ENCODE measurements at places on chromosomes 5 and 9. TPM values are rescaled to one million over a fixed set of nuclear protein-coding genes. Genes with fewer than 3 reads are reported as not detected.
A peak's percentile ranks its signal among the peaks of the same experiment; 100 is the strongest.

DNA sequence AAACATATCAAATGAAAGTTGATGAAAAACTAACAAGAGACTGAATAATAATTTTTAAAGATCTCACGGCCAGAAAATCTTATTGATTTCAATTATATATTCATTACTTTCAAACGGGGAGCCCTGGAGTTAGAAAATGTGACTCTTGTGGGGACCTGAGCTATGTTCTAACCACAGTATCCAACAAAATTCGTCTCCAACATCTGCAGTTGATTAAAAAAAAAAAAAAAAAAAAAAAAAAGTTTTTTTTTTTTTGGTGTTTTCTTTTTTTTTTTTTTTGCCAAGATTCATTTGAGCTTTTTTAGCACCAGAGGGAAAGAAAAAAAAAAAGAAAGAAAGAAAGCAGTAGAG, 144.3 kb upstream of the PIK3R1 start:
- no peak for DNase-seq

- DNase-seq: no peak
Measured at GRCh38 chr9:127838375-127839078, 15.9 kb downstream of the ENG start.

- peak; percentile 36 for DNase-seq
Measured at GRCh38 chr9:68560071-68560844, 19.6 kb upstream of the TMEM252 start.

ASPN gene
- total RNA-seq: not detected

All from activated B cell treated with CpG ODN at 0.5 μM for 24 hours (primary cell).